ENCODE measurements at places on chromosomes 6 and 20. TPM values are rescaled to one million over a fixed set of nuclear protein-coding genes. Genes with fewer than 3 reads are reported as not detected.

GRCh38 chr20:10595985-10596384, 77.8 kb downstream of the JAG1 start:
- no peak for DNase-seq

DNA sequence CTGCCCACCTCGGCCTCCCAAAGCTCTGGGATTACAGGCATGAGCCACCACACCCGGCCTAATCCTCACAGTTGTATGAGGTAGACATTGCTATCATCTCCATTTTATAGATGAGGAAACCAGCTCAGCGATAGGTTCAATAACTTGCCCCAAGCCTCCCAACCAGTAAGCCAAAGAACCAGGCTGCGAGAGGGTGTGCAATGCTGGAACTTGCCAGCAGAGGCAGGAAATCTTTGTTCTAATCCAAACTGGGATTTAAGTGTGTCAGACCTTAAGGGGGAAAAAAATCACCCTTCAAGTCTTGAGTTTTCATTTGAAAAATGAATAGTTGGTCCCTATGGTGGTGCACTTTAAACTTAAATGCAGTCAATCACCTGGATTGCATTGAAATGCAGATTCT, 20.1 kb upstream of the RNGTT start:
- DNase-seq: no peak

DNA sequence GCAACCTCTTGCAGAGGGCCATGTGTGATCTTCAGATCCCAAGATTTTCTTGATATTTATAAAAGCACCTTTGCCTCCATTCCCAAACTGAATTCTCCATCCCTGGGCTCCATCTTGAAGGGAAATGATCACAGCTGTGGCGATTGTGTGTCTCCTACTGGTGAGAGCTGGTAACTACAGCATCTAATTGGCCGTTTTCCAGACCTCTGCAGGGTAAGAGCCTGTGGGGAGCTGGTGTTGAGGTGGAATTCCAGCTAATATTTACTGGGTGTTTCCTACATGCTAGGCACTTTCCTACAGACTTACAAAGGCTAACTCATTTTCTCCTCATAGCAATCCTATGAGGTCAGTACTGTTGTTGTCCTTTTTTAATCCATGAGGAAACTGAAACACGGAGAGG, 59.2 kb upstream of the FNDC1 start:
- no peak for DNase-seq

The CD164 gene
- 170 TPM for total RNA-seq

- no peak for DNase-seq
Measured at GRCh38 chr6:70059039-70059719, 192.8 kb downstream of the COL19A1 start.

GRCh38 chr6:46967826-46968349, 46.1 kb upstream of the ADGRF5 start:
- DNase-seq: peak; percentile 55

DNA sequence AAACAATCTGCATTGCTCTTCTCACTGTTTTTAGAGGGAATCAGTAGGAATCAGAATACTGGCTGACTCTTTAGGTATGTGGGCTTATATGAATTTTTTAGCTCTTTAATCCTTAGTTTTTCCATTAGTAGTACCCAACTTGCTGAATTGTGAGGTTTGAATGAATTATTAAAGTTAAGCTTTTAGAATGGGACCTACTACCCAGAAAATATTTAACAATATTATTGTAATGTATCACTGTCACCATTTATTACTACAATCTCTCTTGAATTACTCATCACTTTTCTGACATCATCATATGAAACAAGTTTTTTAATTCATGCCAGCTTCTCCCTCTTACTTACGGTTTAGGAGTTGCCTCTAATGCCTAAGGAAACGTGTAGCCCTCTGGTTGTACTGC, 212.7 kb downstream of the BCKDHB start:
- no peak for DNase-seq

DNA sequence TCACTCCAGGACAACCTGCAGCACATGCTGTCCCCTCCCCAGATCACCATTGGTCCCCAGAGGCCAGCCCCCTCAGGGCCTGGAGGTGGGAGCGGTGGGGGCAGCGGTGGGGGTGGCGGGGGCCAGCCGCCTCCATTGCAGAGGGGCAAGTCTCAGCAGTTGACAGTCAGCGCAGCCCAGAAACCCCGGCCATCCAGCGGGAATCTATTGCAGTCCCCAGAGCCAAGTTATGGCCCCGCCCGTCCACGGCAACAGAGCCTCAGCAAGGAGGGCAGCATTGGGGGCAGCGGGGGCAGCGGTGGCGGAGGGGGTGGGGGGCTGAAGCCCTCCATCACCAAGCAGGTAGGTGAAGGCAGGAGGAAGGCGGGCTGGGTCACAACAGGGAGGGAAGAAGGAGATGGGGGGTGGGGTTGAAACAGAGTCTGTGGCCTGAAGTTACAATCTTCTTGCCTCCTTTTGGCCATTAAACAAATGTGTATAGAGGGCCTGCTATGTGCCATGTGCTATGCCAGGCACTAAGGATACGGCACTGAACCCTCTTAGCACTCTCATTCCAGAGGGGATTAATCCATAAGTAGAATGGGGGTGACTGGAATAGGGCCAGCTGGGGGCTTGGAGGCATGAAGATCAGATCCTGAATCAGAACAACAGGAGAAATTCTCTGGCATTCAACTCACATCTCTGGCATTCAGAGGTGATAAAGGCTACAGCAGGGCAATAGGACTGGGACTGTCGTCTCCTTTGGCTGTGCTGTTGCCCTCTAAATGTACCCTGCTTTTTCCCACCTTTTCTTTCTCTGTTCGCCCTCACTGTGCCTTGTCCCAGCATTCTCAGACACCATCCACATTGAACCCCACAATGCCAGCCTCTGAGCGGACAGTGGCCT, 10.5 kb upstream of the ZBTB9 start:
- DNase-seq: no peak

The SCRT2 gene
- not detected for total RNA-seq

The KIF6 gene
- total RNA-seq: not detected

- DNase-seq: no peak
Measured at GRCh38 chr20:11084508-11084907, 410.7 kb upstream of the JAG1 start.

GRCh38 chr20:43717616-43717995, 9.2 kb downstream of the GTSF1L start:
- DNase-seq: no peak

- no peak for DNase-seq
Measured at GRCh38 chr6:55174211-55175026, at the start of gene HCRTR2. HCRTR2 (plus strand) TSS chr6:55174515; CDS start chr6:55174588, 73 bp downstream.

DNA sequence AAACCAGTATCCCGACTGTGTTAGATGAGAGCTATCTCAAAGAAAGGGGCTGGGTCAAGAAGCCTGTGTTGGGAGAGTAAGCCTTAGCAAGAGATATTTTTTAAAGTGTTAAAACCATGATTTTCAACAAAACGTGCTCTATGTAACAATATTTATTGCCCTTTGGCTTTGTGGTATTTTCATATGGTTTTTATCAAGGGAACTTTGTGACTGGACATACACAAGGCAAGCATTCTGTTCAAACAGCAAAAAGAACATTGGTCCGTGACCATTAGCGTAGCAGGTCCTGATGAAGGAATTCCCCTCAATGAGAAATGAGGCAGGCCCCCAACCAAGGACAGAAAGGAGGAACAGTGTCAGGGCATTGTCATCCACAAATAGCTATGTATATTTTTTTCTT, 222.6 kb downstream of the MYLK4 start:
- DNase-seq: no peak

DNA sequence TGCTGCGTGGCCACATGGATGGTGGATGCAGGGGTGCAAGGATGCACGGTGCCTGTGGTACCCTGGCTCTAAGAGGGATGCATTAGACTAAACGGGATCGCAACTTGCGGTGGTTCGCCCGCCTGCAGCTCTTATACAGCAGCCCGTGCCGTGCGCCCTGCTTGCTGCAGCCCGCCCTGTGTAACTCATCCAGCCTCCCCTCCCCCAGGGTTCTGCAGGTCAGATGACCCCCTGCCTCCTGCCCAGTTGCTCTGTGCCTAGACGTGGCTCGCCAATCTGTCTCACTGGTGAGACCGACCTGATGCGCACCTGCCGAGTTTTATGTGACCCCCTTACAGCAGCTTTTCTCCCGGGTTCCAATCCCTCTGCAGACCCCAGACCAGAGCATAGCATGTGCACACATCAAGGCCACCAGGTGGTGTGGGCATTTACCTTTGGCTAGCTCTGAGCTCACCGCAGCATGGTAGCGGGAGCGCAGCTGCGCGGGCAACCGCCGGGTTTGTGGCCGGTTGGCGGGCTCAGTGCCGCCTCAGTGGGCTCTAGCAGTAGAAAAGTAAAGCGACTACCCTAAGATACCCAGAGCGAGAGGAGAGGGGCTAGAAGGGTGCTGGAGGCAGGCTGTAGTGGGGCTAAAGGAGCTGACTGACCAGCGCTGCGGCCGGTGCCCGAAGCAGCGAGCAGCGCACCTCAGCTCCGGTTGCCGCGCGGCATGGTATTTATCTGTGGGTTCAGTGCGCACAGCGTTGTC, 693 bp upstream of the GNAS-AS1 start:
- DNase-seq: peak; percentile 14

The FERMT1 gene
- 20.6 TPM for total RNA-seq

DNA sequence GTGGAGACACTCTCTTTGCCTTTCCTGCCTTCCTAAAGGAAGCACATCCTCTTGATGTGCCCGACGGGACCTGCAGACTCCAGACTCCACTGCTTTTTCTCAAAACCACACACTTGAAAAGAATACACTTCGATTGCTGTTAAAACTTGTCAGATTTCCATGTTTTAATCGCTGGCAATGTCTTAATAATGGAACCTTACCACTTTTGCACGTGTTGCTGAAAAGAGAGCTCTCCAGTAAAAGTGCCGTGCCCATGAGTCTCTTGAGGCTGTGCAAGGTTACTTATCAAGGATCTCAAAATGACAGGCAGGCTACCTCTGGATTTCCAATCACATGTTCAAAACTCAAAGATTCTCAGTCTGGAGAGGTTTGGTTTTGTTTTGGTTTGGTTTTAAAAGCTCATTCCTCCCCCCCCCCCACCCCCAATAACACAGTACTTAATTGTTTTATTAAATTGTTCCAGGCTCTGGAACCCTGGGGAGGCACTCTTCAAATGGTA, 12.0 kb upstream of the TFAP2A start:
- DNase-seq: no peak

GRCh38 chr20:19457611-19458010, 245.2 kb downstream of the SLC24A3 start:
- no peak for DNase-seq

The DLK2 gene
- total RNA-seq: 3.6 TPM

DNA sequence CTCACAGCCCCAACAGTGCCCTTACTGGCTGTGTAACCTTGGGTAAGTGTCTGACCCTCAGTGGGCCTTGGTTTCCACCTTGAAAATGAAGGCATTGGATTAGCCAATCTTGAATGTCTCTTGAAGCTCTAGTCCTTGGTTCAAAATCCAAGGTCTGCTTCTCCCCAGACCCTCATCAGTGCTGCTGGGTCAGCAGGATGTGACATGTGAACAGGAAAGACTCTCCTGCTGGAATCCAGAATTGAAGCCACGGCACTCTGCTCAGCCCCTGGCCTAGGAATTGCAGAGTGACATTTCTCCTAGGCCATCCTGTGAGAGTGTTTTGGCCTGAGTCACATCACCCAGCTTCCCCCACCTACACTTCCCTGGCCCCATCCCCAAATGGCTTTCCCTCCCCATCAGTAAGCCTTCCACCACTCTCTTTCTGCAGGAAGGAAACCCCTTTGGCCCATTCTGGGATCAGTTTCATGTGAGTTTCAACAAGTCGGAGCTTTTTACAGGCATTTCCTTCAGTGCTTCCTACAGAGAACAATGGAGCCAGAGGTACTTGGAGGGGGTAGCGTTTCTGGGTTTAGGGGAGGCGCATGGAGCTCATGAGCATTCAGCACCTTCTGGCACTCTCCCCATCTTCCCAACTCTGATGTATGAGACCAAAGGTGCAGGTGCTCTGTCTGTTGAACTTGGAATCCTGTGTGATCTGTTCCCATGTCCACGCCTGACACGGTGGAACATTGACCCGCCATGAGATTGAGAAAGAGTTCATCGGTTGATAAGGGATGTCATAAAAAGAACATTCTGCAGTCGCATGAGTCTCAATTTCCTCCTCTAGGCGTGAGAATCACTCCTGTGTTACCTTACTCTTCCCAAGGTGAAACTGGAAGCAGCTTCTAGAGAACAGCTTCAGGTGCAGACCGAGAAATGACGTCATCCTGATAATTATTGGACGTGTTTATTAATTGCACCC, 8.8 kb downstream of the POFUT1 start:
- DNase-seq: no peak

DNA sequence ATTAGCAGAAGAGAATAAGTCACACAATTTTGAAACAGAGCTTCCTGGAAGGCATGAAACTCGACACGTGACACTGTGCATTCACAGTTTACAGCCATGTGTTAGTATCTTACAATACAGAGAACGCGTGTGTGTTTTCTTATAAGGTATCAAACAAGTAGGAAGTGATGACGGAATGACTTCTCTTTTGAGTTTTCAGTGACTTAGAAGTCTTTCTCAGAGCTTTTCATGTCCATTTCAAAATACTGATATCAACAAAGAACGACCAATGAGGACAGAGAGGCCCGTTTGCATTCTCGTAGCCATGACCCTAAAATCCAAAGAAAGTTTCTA, 36.6 kb upstream of the DUSP22 start:
- DNase-seq: no peak

DNA sequence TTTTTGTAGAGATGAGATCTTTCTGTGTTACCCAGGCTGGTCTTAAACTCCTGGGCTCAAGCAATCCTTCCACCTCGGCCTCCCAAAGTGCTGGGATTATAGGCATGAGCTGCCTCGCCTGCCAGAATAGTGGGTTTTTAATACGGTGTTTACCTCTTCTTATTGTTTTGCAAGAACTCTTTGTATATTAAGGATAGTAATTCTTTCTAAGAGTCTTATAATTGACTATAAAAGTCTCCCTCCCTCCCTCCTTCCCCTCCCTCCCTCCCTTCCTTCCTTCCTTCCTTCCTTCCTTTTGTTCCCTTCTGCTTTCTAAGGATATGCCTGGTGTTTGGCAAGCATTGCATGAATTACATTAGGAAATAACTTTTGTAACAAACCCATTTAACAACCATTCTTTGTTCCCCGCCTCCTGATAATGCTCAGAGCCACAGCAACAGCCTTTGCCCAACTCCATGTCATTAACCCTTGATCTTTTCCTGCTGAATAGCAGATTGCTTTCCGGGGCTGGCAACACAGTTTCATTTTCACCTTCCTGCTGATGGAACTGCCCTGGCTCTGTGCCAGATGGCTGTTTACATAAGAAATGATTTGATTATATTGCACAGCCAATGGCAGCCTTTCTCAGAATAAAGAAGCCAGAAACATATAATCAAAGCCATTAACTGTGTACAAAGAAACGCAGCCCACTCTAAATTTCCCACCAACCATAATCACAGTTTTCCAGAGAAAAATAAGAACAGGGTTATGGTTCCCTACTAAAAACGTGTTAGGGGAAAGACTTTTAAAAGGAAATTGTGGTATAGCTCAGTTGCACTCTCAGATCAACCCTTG, 143.7 kb upstream of the PTPN1 start:
- DNase-seq: peak; percentile 92

GRCh38 chr6:160156842-160157241, 35.2 kb downstream of the SLC22A1 start:
- DNase-seq: no peak

The CGAS gene
- 25.5 TPM for total RNA-seq

- DNase-seq: no peak
Measured at GRCh38 chr6:145714731-145715130, 20.6 kb downstream of the EPM2A start.

The BCAS1 gene
- total RNA-seq: 4.0 TPM

- no peak for DNase-seq
Measured at GRCh38 chr6:161050134-161050765, 58.7 kb downstream of the MAP3K4 start.

GRCh38 chr6:28922821-28923317, 916 bp downstream of the TRIM27 start:
- DNase-seq: no peak

GRCh38 chr6:89047473-89047872, 33.1 kb upstream of the PNRC1 start:
- no peak for DNase-seq

GRCh38 chr20:1381753-1382591, 10.9 kb downstream of the FKBP1A start:
- DNase-seq: no peak

Data from PC-9 (cell line).